ENCODE measurements at places on chromosomes 5 and 9.

- no peak for DNase-seq
Observed at GRCh38 chr5:116514421-116514970, 60.1 kb downstream of the SEMA6A start.

GRCh38 chr5:14945450-14945849, 73.9 kb upstream of the ANKH start:
- no peak for DNase-seq

GRCh38 chr9:115373710-115374045, 255.7 kb upstream of the TNC start:
- no peak for DNase-seq

GRCh38 chr5:74490814-74491213, 149.7 kb downstream of the ENC1 start:
- DNase-seq, result no peak
